ENCODE measurements at places on chromosomes 11 and 22.

DNA sequence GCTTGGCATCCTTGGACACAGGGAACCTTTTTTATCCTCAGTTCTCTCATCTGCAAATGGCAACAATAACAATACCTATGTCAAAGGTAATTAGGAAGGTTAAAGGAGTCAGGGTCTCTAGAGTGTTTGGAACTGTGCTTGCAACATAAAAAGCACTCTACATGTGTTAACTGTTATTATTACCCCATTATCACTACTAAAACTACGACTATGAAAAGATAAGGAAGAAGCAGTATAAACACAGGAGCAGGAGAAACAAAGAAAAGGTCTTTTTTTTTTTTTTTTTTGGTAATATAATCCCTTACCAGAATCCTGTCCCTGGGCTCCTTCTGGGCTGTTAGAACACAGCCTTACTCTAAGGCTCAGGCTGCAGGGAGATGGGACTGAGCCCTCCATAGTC, 348.2 kb downstream of the CADM1 start:
- no peak for DNase-seq

DNA sequence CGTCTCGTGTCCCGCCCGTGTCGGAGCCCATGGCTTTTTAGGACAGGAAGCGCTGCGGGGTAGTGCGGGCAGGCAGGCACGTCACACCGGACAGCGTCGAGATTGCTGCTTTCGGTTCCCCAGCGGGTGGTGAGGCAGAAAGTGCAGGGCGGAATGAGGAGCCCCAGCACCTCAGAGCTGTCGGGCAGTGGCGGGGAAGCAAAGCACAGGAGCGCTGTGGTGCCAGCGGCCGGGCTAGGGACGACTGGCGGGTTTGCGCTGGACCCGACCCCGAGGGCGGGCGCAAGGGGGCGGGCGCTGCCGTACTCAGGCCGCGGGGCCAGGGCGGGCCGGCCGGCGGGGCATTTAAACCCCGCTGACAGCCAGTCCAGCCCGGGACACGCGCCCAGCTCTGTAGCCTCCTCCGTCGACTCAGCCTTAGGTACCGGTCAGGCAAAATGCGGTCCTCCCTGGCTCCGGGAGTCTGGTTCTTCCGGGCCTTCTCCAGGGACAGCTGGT, at the start of gene SLC37A2:
TSS of gene SLC37A2 (plus strand) at position 375 of the 498 bp plus-strand sequence. CDS start at position 438, 63 bp downstream.
- DNase-seq = peak; percentile 44

DNA sequence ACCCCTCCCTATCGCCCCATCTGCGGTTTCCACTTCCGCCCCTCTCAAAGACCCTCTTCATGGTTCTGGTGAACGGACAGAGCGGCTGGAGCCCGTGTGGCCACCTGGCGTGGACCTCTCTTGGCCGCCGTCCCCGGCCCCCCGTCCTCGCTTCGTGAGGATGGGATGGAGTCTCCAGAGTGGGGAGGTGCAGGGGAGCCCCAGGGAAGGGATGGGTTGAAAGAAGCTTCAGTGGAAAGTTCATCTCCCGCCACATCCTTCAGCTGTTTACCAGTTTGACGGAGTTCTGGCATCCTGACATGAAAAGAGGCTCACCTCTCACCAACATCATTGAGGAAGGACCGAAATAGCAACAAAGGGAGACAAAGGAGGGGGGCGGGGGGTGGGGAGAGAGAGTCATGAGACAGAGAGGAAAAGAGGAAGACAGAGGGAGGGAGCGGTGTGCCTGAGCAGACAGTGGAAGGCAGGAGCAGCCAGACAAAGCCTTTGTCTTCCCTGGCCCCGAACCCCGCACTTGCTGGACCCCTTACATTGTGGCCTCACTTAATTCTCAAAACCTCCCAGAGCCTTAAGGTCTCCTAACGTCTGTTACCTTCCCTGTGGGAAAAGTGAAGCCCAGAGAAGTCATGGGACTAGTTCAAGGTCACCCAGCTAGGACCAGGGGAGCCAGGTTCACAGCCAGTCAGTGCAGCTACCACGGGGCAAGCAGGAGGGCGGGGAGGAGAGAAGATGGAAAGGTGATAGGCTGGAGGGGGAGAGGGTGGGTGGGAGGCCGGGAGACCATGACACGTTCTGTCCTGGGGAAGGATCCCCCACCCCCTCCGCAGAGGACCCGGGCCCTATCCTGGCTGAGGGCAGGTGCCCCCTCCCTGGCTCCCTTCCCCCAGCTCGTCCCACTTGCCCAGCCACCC, 54.9 kb downstream of the CD6 start:
- no peak for DNase-seq

DNA sequence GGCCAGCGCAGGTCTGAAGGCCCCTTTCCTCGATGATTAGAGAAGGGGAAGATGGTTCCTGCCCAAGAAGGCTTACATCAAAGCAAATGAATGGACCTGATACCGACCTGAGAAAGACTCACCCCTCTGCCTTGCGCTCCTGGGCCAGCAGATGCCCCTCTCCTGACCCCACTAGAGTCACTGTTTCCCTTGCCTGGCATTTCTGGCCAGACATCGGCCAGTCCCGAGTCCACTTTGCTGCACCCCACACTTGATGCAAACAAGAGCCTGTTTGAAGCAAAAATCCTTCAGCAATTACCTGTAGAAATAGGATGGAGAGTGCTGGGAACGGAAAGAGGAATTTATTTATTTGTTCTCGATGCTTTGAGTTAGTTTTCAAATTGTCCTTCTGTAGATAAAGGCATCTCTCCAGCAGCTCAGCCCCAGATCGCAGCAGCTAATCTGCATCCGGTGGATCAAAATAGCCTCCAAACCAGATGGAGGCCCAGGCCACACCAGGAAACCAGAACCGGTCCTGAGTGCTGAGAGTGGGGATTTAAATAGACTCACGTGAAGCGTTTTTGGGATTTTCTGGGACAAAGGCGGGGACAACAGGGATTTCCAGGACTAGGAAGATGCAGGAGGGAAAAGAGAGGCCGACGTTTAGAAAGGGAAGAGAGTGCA, 148.6 kb downstream of the TRIM29 start:
- no peak for DNase-seq

GRCh38 chr22:19873138-19873959, 18.7 kb upstream of the GNB1L start:
- no peak for DNase-seq

GRCh38 chr22:41943661-41944209, 3.2 kb downstream of the CENPM start:
- no peak for DNase-seq

- no peak for DNase-seq
These were observed 59.4 kb downstream of the PKNOX2 start for GRCh38 chr11:125223901-125224361.

DNA sequence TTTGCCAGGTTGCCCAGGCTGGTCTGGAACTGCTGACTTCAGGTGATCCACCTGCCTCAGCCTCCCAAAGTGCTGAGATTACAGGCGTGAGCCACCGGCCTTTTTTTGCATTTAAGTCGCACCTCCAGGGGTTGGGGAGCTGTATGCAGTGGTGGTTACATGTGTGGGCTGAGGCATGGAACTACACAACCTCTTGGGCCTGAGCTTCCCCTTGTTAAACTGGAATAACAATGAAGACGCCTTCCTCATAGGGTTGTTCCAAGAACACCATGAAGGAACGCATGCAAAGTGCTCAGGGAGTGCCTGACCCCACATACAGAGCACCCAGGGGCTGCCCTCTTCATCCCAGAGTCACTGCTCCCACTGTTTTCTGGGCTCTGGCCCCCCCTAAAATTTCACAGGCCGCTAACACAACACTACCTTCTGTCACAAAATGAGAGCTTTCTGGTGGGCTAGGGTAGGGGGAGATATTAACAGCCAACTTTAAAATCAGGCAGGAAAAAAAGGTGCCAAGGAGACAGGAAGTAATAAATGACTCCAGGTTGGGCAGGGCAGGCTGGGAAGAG, 1.3 kb upstream of the FAM118A start:
- DNase-seq = no peak

DNA sequence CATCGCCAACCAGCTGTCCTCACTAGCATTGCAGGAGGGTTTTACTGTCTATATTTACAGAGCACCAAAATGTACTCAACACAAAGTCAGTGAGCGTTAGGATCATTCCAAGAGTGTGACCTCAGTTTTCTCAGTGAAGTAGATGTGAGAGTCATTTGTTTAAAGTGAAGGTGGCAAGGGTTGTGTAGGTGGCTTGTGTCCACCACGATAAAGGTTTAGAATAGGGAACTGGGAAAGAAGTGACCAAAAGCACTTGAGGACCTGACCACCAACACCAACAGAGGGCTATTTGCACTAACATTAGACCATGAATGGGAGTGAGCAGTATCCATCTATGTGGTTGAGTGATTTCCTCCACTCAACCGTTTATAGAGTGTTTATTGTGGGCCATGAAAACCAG, 152.5 kb upstream of the POU2AF2 start:
- no peak for DNase-seq

DNA sequence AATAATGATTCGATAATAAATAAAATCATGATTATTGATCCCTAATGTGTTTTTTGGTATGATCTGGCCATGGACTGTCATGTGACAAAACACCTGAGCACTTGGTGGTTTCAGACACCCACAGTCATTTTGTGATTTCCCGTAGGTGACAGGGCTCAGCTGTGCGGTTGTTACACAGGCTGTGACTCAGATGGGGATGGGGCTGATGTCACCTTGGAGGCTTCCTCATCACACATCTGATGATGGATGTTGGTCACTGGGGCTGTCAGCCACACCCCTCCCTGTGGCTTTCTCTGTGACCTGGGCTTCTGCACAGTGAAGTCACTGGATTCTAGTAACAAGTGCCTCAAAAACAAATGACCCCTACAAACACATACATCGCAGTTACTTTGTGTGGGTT, 995.1 kb downstream of the BRD1 start:
- DNase-seq = no peak

DNA sequence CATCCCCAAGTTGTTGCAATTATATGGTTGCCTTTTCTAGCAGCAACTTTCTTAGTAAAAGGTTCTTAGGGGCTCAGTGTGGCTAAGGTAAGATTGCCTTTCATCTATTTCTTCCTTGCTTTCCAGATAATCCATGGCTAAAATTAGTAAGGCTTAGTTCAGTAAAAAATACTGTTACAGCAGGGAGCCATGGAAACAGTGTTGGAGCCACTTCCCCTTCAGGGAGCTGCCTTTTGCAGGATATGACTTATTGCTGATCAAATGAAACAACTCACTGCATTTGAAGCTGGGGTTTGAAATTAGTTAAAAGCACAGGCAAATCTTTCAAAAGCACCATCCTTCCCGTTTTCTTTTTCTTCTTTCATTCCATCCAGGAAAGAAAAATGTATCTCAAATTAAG, 184.3 kb downstream of the C11orf87 start:
- DNase-seq = no peak

DNA sequence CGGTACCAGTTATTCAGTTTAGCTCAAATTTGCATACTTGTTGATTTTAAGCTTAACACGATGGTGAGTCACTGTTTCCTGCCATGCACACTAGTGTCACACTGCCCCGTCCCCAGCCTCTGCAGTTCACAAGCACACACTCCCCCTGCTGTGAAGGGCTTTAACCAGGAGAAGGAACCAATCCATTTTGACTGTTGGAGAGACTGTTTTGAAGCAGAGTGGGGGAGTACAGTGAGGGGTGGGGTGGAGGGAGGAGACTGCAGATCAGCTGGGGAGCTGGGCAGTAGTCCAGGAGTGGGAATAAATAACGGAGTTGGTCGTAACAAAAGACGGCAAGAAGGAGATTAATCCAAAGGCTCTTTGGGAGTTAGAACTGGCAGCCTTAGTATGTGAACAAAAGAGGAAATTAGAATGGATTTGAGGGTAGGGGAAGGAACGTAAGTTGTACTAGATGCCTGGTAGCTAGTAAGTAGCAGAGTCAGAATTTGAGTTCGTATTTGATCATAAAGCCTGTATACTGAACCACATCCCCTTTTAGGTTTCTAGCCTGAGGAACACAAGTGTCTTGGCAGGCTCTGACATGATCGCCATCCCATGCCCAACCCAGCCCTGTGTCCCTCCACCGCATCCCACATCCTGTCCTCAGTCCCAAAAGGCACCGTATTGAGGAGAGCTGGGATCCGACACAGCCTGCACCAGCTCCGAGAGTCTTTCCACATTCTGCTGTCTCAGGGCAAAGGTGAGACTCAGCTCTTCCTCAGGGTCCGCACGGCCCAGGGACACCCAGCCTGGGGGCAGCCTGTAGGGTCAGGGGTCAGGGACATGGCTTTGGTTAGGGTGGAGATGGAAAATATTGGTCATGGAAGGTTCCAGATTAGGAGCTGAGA, 862 bp downstream of the TPP1 start:
- DNase-seq = no peak

DNA sequence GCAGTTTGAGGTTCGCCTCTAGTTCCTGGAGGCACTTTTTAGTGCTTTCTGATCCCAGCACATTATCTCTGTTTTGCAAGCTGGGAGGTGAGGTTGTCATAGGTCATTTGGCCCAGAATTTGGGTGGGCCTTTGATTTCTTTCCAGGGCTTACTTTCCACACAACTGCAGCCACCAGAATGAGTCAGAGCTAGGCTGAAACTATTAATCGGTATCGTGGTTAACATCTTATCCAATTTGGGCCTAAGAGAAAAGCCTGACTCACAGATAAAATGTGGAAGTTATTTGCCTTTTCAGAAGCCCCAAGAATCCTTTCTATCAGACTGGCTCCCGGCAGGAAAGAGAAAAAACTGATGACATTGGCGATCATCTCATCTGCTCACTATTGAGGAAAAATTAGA, 166.4 kb downstream of the KIRREL3 start:
- no peak for DNase-seq

All from BE2C (cell line).